Breast epithelium (tissue), 4 donors: ENCODE measurements at places on chromosomes 1 and 21. TPM values are rescaled to one million over a fixed set of nuclear protein-coding genes. Genes with fewer than 3 reads are reported as not detected.

DNA sequence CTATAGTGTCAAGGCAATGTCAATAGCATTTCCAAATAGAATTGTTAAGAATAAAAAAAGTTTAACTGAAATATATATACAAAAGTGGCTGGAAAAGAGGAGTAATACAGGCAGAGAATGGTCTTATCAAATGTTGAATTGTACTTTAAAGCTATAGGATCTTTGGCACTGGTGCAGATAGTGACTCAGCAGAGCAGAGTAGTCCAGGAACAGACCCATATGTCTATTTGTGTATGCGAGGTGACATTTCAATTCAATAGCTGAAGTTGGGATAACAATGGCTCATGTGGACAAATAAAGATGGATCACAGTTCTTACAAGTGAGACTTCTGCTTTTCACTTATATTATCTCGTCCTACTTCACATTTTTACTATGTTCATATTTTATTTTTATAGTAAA, 543.0 kb upstream of the B3GALT2 start:
- H3K4me3 ChIP-seq: no peak overlapping the region
- no peak overlapping the region for H3K27ac ChIP-seq
- no peaks in the 10 kb centered on the region for H3K4me1 ChIP-seq
- no peaks in the 10 kb centered on the region for H3K27me3 ChIP-seq
- H3K36me3 ChIP-seq: no peaks in the 10 kb centered on the region

LEMD1 gene
- total RNA-seq: not detected

NEK2 gene
- total RNA-seq: not detected

GBP4 gene
- 3.6 TPM for total RNA-seq

ZNF697 gene
- total RNA-seq: 7.0 TPM

GRCh38 chr21:29538115-29538514, 239.4 kb downstream of the BACH1 start:
- no peak overlapping the region for H3K4me3 ChIP-seq
- no peaks in the 10 kb centered on the region for H3K4me1 ChIP-seq
- no peak overlapping the region for H3K27ac ChIP-seq
- DNase-seq: no peak
- no peaks in the 10 kb centered on the region for H3K36me3 ChIP-seq

DISP3 gene
- not detected for total RNA-seq

DNA sequence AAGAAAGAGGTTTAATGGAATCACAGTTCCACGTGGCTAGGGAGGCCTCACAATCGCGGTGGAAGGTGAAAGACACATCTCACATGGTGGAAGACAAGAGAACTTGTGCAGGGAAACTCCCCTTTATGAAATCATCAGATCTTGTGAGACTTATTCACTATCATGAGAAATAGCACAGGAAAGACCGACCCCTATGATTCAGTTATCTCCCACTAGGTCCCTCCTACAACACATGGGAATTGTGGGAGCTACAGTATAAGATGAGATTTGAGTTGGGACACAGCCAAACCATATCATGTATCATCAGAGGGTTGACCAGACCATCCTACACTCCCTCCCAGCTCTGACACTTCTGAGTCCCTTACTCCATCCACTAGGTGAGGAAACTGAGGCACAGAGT, 143.9 kb upstream of the KLHDC7A start:
- H3K4me1 ChIP-seq: no peaks in the 10 kb centered on the region
- DNase-seq: no peak
- H3K36me3 ChIP-seq: no peaks in the 10 kb centered on the region
- H3K4me3 ChIP-seq: no peak overlapping the region
- H3K27ac ChIP-seq: no peak overlapping the region
- no peaks in the 10 kb centered on the region for H3K27me3 ChIP-seq

- no peak overlapping the region for H3K4me3 ChIP-seq
- no peak overlapping the region for H3K27ac ChIP-seq
- H3K4me1 ChIP-seq: no peaks in the 10 kb centered on the region
- no peaks in the 10 kb centered on the region for H3K36me3 ChIP-seq
- no peak for DNase-seq
Measured at GRCh38 chr21:40452548-40452947, 394.4 kb downstream of the DSCAM start.

RGS4 gene
- total RNA-seq: 2.0 TPM

DNA sequence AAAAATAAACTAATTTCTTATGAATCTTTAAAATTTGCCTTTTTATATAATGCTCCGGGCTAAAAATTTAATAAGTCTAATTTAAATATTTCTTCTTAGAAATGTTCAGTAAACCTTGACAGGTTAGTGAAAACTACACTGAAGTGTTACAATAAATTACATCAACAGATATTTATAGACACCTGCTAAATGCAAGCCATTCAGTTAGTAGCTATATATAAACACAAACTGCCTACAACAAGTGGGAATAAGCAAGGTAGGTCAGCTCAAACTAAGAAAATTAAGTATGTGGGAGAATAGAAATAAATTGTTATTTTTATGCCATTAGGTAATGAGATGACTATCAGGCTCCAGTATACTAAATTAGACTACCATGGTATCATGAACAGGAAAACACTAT, 215.6 kb downstream of the DENND1B start:
- no peaks in the 10 kb centered on the region for H3K36me3 ChIP-seq
- H3K4me3 ChIP-seq: no peak overlapping the region
- DNase-seq: no peak
- no peak overlapping the region for H3K27ac ChIP-seq
- no peaks in the 10 kb centered on the region for H3K4me1 ChIP-seq

- H3K4me1 ChIP-seq: no peaks in the 10 kb centered on the region
- no peaks in the 10 kb centered on the region for H3K27me3 ChIP-seq
- no peak overlapping the region for H3K4me3 ChIP-seq
- no peaks in the 10 kb centered on the region for H3K36me3 ChIP-seq
- no peak for DNase-seq
Measured at GRCh38 chr1:24190983-24191461, 3.9 kb upstream of the IFNLR1 start.

DNA sequence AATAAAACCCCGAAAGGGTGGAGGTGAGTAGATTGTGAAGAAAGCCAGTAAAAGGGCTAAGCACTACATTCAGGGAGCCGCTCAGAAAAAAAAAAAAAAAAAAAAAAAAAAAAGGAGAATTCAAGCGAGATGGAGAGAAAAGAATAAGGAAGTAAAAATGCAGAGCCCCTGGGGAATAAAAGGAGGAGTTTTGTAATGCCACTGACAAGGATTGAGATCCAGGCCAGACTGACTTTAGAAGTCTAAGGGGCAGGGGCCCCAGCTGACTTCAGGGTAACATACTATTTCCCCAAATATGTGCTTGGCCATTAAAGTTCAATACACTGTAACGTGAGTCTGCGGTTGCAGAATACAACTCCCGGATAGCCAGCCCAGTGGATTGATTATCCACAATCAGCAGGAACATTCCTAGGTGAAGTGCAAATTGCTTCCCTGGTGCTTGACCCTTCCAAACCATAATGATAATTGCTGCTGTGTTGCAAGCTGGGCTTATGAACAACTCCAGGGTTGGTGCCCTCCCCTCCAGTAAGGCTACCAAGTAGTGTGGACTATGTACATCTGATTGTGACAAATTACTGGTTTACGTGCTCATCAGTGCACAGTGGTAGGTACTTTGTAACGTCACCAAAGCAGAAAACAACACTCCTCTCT, 30.7 kb upstream of the RRP15 start:
- H3K4me1 ChIP-seq: no peaks in the 10 kb centered on the region
- no peak overlapping the region for H3K4me3 ChIP-seq
- H3K36me3 ChIP-seq: no peaks in the 10 kb centered on the region

VSIG8 gene
- total RNA-seq: 0.16 TPM

RIPPLY3 gene
- not detected for total RNA-seq

HCRTR1 gene
- not detected for total RNA-seq

DNA sequence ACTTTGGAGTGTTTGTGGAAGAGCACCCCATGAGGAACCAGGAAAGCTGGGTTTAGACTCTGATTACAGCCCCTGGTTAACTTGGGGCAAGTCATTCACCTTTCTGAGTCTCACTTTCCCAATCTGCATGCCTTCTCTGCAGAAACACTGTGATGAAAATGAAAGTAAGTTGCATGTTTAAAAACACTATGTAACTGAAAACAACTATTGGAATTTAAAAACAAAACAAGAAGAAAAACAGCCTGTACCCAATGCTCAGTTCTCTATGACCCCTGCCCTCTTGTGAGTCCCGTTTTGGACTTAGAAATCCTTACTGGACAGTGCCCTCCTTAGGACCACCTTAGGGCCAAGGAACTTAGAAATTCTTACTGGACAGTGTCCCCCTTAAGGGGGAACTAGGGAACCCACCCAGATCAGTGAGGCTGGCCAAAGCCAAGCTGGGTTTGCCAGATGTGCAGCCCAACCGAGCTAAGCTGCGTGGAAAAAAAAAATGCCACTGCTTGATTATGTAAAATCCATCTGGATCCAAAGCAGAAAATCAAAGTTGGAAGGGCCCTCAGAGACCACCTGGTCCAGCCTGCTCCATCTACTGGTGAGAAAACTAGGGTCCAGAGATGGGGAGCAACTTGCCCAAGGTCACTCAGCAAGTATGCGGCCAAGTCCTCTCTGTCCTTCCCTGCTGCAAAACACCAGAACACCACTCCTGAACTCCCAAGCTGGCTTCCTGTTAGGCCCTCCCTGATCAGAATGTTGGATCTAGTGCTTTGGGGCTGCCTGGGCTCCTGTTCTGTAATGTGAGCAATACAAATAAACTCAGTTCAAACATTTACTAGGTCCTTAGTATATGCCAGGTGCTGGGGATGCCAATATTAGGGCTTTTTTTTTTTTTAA, 77.7 kb downstream of the MRPL37 start:
- H3K36me3 ChIP-seq: no peaks in the 10 kb centered on the region
- no peak overlapping the region for H3K4me3 ChIP-seq
- H3K27ac ChIP-seq: peak overlapping the region; percentile 87
- DNase-seq: no peak

DNA sequence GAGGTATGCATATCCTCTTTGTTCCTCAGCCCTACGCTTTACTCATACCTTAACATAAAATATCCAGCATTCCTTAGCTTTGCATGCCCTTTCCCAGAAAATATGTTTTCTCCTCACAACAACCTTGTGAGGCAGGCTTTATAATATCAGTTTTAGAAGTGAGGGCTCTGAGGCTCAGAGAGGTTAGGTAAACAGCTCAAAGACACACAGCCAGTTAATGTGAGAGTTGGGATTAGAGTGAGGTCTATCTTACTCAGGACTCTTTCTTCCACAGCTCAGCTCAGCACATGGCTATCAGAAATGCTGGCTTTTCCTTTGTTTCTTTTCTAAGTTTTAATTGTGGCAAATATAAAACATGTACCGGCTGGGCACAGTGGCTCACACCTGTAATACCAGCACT, 27.9 kb downstream of the CSF1 start:
- H3K4me1 ChIP-seq: peaks cover 8% of the 10 kb centered on the region
- DNase-seq: no peak
- H3K4me3 ChIP-seq: no peak overlapping the region
- no peak overlapping the region for H3K27ac ChIP-seq
- H3K27me3 ChIP-seq: no peaks in the 10 kb centered on the region
- no peaks in the 10 kb centered on the region for H3K36me3 ChIP-seq

DNA sequence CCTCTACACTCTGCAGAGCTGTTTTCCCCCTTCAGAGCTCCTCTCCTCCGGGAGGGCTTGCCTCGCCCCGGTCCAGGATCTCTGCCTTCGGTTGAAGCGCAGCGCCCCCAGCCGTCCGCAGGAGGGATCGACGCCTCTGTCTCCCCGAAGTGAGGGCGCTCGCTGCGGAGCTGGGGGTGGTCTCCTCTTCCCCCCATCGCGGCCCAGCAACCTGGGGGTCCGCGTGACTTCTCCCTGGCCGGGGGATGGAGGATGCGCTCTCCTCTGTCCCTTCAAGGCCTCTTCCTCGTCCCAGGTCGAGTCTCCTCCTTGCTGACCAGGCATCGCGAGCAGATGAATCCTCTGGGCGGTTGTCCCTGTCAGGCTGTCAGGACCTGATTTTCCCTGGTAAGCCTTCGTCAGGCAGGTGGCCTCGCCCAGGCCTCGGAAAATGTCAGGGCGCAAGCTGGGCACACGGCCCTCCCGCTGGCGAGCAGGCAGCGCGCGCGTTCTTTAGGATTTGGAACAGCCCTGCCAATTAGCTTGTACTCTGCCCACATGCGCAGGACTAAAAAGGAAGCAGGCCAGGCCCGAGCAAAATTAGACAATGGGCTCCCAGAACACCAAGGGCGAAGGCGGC, 90.5 kb downstream of the EDEM3 start:
- H3K4me3 ChIP-seq: peak overlapping the region; percentile 61
- no peaks in the 10 kb centered on the region for H3K36me3 ChIP-seq
- no peaks in the 10 kb centered on the region for H3K27me3 ChIP-seq
- peak; percentile 83 for DNase-seq
- peak overlapping the region; percentile 10 for H3K27ac ChIP-seq

GRCh38 chr1:66262208-66262963, 271.6 kb upstream of the SGIP1 start:
- no peaks in the 10 kb centered on the region for H3K4me1 ChIP-seq
- H3K27me3 ChIP-seq: no peaks in the 10 kb centered on the region
- H3K36me3 ChIP-seq: no peaks in the 10 kb centered on the region
- peak overlapping the region; percentile 61 for H3K27ac ChIP-seq
- no peak overlapping the region for H3K4me3 ChIP-seq

GRCh38 chr1:230682274-230682673, 31.6 kb downstream of the AGT start:
- no peaks in the 10 kb centered on the region for H3K4me1 ChIP-seq
- H3K4me3 ChIP-seq: no peak overlapping the region
- no peaks in the 10 kb centered on the region for H3K27me3 ChIP-seq
- H3K36me3 ChIP-seq: peaks cover 11% of the 10 kb centered on the region
- no peak for DNase-seq
- H3K27ac ChIP-seq: peak overlapping the region; percentile 23

DNA sequence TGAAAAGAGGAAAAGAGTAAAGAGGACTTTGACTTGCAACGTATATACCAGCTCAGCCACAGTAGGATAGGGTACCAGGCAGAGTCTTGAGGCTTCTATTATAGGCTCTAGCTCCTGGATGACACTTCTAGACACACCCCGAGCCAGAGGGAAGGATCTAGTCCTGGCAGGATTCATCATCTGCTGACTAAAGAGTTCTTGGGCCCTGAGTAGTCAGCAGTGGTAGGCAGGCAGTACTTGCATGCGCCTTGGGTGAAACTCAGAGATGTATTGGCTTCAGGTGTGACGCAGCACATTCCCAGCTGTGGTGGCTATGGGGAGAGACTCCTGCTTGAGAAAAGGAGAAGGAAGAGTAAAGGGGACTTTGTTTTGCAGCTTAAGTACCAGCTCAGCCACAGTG, 162.3 kb upstream of the APP start:
- H3K4me1 ChIP-seq: no peaks in the 10 kb centered on the region
- DNase-seq: no peak
- H3K36me3 ChIP-seq: no peaks in the 10 kb centered on the region
- no peak overlapping the region for H3K27ac ChIP-seq
- no peaks in the 10 kb centered on the region for H3K27me3 ChIP-seq

MCOLN2 gene
- 0.33 TPM for total RNA-seq
